ENCODE measurements at places on chromosomes 5 and 9.
A peak's percentile ranks its signal among the peaks of the same experiment; 100 is the strongest.

DNA sequence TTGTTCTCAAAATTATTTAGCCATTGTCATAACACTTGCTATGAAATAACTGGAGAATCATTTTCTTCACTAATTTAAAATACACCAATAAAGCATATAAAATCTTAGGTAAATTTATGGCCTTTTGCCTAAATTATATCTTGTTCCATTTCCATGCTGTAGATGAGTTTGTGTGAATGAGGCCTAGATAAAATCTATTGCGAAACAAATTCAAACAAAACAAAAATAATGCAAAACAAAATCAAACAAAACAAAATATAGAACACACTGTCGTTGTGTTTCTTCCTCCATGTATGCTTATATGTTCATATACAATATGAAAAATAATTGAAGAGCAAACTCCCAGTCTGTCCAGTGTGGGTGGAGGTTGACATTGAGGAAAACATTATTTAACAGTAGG lies 1020.7 kb downstream of the PTPRD start:
- DNase-seq = no peak

- DNase-seq = no peak
Observed at GRCh38 chr5:167453246-167454030, 838.0 kb upstream of the WWC1 start.

DNA sequence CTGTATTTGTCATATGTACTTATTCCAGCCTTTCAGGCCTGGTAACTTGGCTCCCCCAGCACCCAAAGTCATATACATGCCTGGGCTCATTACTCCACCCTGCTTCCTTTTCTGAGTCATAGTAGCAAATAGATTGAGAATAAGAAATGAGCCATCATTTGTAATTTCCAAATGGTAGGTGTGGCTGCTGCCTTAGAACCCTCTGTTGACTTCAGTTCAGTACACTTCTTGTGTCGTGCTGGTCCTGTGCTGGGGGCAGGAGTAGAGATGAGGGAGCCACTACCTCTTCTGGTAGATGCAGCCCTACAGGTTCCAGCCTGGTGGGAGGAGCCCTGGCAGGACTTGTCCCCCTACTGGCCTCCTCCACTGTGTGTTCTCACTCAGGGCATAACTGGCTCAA lies 11.1 kb downstream of the GM2A start:
- no peak for DNase-seq

DNA sequence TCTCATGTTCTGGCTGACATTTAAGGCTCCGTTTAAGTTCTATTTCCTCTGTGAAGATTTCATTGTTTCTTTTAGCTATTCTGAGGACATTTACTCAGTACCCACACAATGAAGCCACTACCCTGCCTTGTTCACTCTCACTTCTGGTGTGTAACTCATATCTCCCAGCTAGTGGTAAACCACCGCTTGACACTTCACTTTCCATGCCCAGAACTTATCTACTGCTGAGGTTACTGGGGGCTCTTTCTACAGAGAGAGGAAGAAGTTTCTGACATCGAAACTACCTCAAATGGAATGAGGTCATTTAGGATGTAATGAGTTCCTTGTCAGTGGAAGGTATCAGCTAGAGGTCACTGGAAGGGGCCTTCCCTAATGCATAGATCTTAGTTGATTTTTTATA lies 501.5 kb downstream of the DMAC1 start:
- no peak for DNase-seq

DNA sequence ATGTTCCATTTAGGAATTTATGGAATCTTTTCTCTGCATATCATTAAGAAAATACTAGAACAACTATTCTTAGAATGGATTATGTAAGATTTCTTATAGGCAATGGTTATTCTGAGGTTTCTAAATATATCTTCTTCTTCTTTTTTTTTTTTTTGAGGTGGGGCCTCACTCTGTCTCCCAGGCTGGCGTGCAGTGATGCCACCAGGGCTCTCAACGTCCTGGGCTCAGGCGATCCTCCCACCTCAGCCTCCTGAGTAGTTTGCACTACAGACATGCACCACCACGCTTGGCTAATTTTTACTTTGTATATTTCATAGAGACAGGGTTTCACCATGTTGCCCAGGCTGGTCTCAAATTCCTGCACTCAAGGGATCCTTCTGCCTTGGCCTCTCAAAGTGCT lies 137.2 kb downstream of the SREK1 start:
- DNase-seq = no peak

- DNase-seq = no peak
Observed at GRCh38 chr5:126527892-126528291, 67.1 kb downstream of the ALDH7A1 start.

GRCh38 chr9:131104016-131104740 lies 7.8 kb downstream of the AIF1L start:
- no peak for DNase-seq

GRCh38 chr9:116156621-116157314 lies 3.2 kb downstream of the PAPPA start:
- DNase-seq = peak; percentile 83

DNA sequence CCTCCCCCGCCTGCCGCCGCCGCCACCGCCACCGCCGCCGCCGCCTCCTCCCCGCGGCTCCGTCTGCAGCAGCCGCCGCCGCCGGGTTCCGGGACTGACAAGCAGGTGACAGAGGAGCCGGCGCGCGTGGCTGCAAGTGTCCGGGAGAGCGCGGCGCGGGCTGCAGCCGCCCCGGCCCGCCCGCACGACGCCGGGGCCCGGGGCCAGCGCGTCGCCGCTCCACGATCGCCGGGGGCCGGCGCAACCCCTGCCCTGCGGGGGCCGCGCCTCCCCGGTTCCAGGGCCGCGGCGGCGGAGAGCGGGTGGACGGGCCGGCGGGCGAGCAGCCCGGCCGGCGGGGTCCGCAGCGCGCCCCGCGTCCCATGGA lies 343 bp downstream of the LMX1B start:
- no peak for DNase-seq

DNA sequence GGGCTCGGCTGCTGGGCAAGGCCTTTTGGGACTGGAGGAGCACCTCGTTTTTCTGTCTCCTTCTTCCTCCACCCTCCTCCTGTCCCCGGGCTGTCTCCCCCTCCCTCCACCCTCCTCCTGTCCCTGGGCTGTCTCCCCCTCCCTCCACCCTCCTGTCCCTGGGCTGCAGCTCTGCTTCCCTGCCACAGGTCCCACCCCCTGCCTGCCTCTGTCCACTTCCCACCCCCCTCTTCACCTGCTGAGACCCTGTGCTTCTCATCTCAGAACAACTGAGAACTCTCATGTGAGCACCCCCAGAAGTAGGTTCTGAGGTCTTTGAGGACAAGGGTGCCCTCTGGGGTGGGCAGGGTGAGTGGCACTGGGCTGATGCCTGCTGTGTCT lies 5.8 kb upstream of the TOR4A start:
- DNase-seq = no peak

GRCh38 chr9:136631038-136632000 lies 31.4 kb upstream of the EGFL7 start:
- DNase-seq = peak; percentile 65

DNA sequence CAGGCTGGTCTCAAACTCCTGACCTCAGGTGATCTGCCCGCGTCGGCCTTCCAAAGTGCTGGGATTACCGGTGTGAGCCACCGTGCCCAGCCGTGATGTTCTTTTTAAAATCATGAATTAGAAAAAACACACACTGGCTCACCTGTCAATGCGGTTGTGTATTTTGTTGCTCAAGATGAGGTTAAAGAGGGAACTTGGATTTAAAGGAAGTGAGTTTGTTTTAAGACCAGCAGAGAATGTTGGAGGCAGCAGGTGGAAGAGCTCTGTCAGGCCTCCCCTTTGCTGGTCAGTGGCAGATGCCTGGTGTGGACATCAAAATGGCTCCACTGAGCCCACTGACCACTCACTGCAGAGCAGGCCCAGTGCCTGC lies 38.9 kb downstream of the WNK2 start:
- no peak for DNase-seq

DNA sequence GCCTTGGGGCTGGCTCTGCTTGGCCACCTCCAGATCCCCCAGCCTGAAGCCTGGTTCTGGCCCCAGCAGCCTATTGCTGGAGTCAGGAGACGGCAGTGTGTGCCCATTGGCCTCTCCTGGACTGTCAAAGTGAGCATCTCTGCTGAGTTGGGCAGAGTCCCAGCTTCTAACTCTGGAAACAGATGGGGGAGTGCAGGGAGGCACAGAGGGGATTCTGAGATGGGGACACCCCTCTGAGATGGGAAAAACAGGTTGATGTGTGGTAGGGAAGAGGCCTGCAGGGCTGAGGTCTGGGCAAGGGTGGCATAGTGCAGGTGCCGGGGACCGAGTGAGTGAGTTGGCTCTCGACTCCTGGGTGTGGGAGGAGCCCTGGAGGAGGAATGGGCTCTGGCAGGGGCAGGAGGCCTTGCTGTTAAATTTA lies 27.5 kb downstream of the PHF2 start:
- no peak for DNase-seq
